ENCODE measurements at places on chromosomes 6 and 20.

GRCh38 chr6:170137176-170137891, 153.5 kb downstream of the DLL1 start:
- DNase-seq: no peak

GRCh38 chr6:11434565-11435326, 102.8 kb upstream of the TMEM170B start:
- DNase-seq: no peak

GRCh38 chr6:6927521-6928361, 180.0 kb upstream of the RREB1 start:
- DNase-seq: no peak

DNA sequence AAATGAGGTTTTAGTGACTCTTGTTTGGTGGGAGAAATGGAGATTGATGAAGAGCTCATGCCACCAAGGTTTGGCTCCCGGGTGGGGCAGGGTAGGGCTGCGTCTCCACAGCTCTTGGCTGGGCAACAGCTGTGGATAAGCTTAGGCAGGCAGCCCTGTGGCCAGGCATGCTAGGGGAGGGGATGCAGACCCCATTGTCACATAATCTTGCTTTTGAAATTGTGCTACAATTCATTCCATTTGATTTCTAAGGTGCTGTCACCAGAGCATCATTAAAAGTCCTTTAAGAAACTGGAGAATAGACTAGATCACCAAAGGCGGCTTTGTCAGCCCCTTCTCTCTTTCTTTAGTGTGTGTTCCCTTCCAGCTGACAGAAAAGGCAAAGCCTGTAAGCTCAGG, 574.2 kb upstream of the JAG1 start:
- DNase-seq: no peak

DNA sequence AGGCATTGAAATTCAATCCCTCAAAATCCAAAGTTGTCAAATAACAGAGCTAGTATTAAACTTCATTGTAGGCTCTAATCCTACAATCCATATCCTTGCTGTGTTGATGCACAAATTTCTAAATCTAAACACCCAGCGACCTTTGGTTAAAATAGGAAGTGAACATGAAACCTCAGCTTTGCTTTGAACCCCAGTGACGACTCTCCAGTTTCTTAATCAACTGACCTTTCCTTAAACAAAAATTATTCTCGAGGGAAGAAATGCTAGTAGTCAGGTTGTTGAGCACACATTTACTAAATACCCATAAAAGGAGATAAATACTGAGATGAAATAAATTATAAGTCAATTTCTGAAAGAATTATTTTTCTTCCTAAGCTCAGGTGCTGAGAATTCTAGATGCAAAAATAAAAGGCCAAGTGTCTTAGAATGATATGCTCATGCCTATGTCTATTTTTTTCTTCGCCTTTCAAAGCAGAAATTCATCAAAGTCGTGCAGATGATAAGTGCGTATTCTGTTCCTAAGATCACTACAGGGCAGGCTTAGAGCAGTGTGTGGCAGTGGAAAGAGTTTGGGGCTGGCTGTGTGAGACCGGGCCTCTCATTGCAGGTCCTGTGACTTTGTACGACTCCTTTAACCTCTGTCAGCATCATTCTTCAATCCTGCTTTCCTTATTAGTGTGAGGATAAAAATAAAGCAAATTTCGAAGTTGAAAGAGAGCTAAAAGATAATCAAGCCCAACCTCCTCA, 208.7 kb downstream of the PRL start:
- DNase-seq: no peak

- DNase-seq: no peak
Observed at GRCh38 chr6:15508931-15509330, 153.9 kb downstream of the DTNBP1 start.

- DNase-seq: no peak
Observed at GRCh38 chr20:59850018-59850641, 83.3 kb downstream of the SYCP2 start.

DNA sequence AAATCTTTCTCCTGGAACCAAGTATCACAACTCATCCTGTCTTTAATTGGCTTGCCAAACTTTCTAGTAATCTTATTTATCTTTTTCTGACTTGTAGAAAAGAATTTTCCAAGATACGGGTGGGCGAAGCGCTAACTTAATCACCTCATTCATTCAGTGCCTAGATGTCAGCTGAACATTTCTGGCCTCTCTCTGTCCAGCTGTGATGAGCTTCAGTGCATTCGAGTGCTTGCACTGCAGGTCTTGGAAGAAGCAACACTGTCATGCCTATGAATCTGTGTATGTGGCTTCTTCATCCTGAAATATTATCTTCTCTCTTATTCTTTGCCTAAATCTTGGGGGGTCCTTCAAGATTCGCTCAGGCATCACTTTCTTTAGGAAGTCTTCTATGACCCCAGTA, 16.3 kb upstream of the ENPP1 start:
- DNase-seq: no peak

DNA sequence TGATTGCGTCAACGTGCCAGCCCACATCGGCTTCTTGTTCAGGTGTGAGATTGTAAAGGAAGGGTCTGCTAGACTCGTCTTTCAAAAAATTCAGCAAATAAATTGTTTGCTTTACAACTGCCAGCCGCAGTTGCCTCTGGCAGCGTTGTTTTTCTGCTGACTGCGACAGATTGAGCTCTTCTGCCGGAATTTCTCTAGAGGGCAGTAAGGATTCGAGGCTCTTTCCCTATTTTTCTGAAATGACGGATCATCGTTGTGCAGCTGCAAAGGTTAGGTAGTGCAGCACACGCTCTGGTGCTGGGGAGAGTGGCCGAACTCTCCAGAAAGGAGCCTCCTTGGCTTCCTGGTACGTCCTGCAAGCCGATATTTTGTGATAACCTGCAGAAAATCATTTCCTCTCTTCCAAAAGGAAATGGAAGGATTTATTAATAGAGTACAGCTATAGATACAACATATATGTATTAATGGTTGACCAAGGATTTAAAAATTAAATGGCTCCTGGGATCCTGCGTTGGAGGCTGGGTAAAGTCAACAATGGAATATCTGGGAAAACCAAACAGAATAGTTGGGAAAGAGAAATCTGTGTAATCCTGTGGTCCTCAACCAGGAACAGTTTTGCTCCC, 121.9 kb upstream of the ZFP64 start:
- no peak for DNase-seq

DNA sequence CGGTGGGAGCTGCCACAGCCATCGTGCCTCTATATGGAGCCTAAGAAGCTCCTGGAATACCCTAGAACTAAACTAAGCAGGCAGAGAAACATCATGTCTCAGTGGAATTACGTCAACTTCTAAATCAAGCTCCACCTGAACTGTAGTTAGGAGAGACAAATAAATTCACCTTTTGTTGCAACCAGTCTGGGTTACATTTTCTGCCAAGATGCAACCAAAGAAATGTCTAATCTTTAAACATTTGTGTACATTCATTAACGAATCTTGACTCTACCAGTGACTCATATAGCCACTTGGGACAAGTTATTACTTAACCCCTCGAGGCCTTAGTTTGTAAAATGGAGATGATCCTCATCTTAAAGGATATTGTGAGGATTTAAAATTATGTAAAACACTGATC, 8.9 kb downstream of the PTPRK start:
- DNase-seq: no peak

DNA sequence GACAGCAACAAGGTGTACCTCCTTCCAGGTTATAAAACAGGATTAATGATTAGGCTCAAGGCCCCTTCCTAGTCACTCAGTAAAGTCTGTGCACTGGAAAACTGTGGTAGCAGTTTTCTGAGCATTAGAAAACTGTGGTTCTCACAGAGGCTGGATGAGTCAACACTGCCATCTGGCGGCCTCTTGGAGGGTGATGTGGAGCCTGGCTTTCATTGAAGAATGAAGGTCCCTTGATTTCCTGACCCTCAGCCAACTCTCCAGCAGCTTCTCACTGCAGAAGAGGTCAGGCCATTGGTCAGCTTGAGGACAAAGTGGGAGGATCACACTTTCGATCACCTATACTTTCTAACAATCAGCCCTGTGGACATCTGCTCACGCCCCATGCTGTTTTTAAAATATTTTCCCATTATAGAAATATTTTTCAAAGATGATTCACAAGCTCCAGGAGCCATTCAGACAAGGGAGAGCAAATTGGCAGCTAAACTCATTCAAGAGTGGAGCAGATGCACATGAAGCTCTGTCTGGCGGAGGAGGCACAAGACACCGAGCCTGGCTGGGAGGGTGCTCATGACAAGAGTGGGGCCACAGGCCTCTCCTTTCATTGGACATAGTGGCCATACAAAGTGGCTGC, 23.2 kb downstream of the PSMB1 start:
- peak; percentile 62 for DNase-seq

DNA sequence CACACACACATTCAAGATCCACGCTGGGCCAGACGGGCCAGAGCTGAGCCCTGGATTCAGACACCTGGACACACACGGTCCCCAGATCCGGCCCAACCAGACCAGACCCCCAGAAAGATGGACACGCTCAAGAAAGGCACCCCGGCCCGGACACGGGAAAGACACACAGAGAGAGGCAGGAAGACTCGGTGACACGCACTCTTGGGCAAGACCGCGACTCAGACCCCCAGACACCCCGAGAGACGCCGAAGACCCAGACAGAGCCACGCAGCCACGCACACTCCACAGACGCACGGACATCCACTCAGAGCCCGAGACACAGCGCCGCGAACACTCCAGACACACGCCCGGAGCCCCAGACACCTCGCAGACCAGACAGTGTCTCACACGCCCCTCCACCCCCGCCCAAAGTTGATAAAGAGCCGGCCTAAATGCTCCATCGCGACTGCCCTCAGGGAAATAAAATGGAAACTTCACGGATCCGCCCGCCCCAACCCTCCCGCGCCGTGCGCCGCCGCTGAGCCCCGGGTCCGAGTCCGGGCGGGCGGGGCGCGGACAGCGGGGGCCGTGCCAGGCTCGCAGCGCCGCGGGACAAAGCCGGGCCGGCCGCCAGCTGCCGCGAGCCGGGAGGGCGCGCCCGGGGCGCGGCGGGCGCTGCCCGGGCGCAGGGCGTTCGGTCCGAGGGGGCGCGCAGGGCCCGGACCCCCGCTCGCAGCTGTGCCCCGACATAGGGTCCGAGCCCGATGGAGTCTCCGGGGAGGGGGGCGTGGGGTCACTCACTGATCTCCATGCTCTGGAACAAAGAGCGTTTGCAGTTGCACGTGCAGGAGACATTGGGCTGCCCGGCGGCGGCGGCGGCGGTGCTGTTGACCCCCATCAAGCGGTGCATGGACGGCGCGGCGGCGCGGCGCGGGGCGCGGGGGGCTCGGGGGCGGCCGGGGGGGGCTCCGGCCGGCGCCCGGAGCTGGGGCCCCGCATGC, 831 bp downstream of the PMEPA1 start:
- peak; percentile 18 for DNase-seq

- peak; percentile 51 for DNase-seq
Observed at GRCh38 chr6:37517411-37517812, 17.7 kb upstream of the CCDC167 start.

GRCh38 chr6:55040102-55040848, 134.0 kb upstream of the HCRTR2 start:
- DNase-seq: no peak

GRCh38 chr6:69785697-69786096, 11.1 kb downstream of the LMBRD1 start:
- DNase-seq: no peak

GRCh38 chr6:11692451-11693376, 85.9 kb downstream of the ADTRP start:
- DNase-seq: no peak

DNA sequence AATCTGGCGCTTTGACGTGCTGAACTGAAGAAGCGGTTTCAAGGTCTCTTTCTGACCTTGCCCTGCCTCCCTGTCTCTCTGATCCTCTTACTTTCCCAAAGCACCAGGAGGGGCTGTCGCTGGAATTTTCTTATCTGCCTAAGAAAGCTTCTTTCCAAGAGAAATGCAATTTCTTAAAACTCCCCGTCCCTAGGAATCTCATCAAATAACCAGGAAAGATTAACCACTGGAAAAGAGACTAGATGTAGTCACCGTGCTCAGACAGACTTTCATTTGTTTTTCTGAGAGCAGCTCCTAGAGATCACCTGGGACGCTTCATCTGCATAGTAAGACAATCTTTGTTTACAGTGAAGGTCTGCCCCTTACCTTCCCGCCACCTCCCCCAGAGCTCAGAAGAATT, 38.6 kb downstream of the PDYN start:
- no peak for DNase-seq

DNA sequence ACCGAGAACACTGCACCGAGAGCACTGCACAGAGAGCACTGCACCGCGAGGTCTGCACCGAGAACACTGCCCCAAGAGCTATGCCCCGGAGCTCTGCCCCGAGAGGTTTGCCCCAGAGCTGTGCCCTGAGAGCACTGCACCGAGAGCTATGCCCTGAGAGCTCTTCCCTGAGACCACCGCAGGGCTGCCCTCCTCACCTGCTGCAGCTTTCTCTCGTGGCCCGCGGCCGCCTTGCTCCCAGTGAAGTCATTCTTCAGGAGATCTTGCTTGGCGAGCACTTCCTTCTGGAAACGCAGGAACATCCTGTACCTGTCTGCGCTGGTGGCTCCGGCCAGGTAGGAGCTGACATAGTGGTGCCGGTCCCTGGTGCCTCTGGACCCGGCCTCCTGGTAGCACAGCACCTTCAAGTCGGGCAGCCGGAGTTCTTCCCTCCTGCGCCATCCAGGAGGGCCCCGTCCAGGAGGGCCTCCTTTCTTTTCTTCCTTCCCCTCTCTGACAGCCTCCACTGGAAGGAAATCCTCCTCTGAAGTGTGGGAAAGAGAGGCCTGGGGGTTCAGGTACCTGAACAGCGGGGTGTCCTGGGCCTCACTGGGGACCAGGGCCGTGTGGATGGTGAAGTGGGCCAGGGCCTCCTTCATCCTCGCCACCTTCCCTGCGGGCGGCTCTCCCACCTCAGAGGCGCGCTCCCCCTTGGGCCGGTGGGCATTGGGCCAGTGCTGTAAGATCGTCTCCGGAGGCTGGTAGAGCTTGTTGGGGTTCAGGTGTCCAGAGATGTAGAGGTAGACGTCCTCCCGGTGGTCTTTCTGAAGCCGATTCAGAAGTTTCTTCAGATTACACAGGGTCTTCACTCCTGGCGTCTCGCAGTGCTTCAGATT, 7.8 kb downstream of the C6orf118 start:
- no peak for DNase-seq

DNA sequence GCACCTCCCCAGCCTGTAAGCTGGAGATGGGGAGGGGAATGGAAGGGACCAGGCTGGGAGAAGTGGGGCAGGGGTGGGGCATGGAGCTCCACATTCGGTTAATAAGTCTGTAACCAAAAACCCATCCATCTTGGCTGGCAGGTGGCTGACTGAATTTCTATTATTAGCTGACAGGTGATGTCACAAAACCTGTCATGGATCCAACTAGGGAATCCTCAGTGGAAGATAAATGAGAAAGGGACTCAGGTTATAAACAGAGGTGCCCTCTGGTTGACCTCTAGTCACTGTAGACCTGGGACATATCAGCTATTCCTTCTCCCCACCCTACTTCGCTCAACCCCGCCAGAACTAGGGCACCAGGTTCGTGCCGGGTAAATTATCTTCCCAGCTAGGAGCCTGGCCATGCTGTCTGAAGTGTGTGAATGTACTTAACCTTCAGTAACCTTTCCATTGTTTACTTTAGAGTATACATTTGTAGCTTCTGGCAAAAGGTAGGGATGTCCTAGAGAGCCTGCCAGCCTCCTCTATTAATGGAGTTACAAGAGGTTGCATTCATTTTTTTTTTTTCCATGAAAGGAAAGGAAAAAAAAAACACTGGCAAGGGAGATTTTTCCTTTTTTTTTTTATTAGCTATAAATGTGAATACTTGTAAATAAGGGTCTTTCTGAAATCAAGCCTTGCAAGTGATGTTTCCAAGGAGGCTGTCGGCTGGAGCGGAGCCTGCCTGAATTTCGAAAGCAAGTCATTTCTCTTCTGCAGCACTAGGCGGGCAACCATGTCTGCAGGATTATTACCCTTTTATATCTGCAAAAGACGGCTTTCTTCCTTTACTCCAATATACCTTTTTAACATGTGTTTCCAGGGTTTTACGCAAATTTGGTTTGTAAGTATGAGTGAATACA, 135.9 kb downstream of the TMEM242 start:
- DNase-seq: no peak

GRCh38 chr6:47862731-47863130, 80.9 kb downstream of the OPN5 start:
- DNase-seq: no peak
